Panc1 (cell line): ENCODE measurements at places on chromosomes 7 and 10. TPM values are rescaled to one million over a fixed set of nuclear protein-coding genes. Genes with fewer than 3 reads are reported as not detected.

- no peak overlapping the region for H3K4me3 ChIP-seq
- H3K36me3 ChIP-seq: no peaks in the 10 kb centered on the region
- no peaks in the 10 kb centered on the region for H3K27me3 ChIP-seq
- DNase-seq: no peak
- no peaks in the 10 kb centered on the region for H3K4me1 ChIP-seq
These were observed 177.0 kb downstream of the AUTS2 start for GRCh38 chr7:69775231-69775771.

- H3K36me3 ChIP-seq: no peaks in the 10 kb centered on the region
- DNase-seq: no peak
- no peaks in the 10 kb centered on the region for H3K4me1 ChIP-seq
- H3K4me3 ChIP-seq: no peak overlapping the region
These were observed 22.0 kb upstream of the LIPF start for GRCh38 chr10:88642209-88642608.

- no peak for DNase-seq
- no peak overlapping the region; the same call in 1 of the 2 replicates for H3K27ac ChIP-seq
- no peaks in the 10 kb centered on the region for H3K36me3 ChIP-seq
- H3K27me3 ChIP-seq: no peaks in the 10 kb centered on the region
These were observed 57.3 kb downstream of the TCF7L2 start for GRCh38 chr10:113007343-113007771.

GRCh38 chr7:46389146-46389545 lies 468.1 kb upstream of the IGFBP3 start:
- DNase-seq: no peak
- H3K4me1 ChIP-seq: no peaks in the 10 kb centered on the region
- H3K27me3 ChIP-seq: no peaks in the 10 kb centered on the region
- no peaks in the 10 kb centered on the region for H3K36me3 ChIP-seq
- no peak overlapping the region for H3K27ac ChIP-seq
- H3K4me3 ChIP-seq: no peak overlapping the region

The NUPR2 gene
- total RNA-seq: not detected

- no peaks in the 10 kb centered on the region for H3K36me3 ChIP-seq
- H3K4me1 ChIP-seq: no peaks in the 10 kb centered on the region
- DNase-seq: no peak
- no peak overlapping the region for H3K4me3 ChIP-seq
These were observed 26.3 kb downstream of the COBL start for GRCh38 chr7:51290304-51290637.

GRCh38 chr7:150994838-150995510 lies 4.2 kb downstream of the NOS3 start:
- no peak for DNase-seq
- H3K4me3 ChIP-seq: no peak overlapping the region
- H3K36me3 ChIP-seq: no peaks in the 10 kb centered on the region
- H3K27ac ChIP-seq: no peak overlapping the region
- H3K27me3 ChIP-seq: no peaks in the 10 kb centered on the region

The CCL24 gene
- not detected for total RNA-seq

DNA sequence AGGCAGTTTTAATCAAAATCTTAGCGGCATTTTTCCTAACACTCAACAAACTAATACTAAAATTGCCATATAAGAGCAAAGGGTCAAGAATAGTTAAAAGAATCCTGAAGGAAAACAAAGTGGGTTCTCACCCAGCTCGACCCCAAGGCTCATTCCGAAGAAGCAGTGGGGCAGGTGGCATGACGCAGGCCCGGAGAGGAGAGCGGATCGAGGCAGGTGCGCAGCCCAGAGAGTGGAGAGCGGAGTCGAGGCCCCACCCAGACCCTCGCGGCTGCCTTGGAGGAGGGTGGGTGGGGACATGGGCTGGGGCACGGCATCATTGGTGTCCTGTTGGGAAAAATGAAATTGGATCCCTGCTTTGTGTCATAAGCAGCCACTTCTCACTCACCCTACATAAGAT lies 109.8 kb downstream of the INPP5A start:
- no peak for DNase-seq
- no peak overlapping the region for H3K27ac ChIP-seq
- H3K27me3 ChIP-seq: no peaks in the 10 kb centered on the region
- no peaks in the 10 kb centered on the region for H3K36me3 ChIP-seq

The TACC2 gene
- total RNA-seq: 133 TPM

DNA sequence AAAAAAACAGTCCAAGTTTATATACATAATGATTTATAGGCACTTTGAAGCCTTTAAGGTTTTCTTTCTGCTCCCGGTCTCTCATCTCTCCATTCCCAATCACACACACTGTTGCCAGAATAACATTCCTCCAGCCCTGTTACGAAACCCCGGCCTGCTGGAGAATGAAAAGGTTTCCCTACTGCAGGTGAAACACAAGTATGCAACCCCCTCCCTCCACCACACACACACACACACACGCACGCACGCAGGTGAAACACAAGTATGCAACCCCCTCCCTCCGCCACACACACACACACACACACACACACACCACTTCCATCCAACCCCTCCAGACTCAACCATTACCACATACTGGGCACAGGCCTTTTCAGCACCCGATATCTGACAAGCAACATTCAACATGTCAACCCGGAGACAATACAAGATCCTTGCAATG lies 87.5 kb downstream of the PARD3 start:
- H3K4me3 ChIP-seq: no peak overlapping the region
- H3K27me3 ChIP-seq: no peaks in the 10 kb centered on the region
- DNase-seq: no peak
- no peaks in the 10 kb centered on the region for H3K36me3 ChIP-seq
- peaks cover 14% of the 10 kb centered on the region for H3K4me1 ChIP-seq

DNA sequence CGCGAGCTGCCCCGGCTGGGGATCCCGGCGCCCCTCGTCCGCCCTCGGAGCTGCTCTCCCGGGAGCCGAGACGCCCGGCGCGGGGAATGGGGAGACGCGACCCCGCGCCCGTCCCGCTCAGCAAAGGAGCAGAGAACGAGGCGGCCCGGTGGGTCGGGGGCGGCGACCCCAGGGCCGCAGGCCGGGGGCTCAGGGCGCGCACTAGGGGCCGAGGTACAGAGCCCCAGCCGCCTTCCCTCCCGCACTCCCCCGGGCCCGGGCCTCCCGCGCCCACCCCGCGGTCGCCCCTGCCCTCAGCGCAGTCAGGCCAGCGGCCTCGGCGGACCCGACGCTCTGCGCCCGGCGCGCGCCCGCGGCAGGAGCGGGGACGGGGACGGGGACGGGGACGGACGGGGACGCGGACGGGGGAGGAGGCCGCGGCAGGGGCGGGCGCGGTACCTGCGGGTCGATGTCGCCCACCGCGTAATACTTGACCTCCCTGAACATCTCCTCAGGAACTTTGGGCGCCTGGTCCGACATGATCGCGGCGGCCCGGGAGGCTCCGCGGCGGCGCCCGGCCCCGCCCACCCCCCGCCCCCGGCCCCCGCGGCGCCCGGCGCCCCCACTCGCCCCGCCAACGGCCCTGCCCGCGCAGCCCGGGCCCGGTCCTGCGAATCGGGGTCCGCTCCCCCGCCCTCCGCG lies 373 bp downstream of the PAXIP1 start:
- DNase-seq: no peak
- H3K36me3 ChIP-seq: peaks cover 2% of the 10 kb centered on the region
- H3K27ac ChIP-seq: peak overlapping the region; percentile 82; the same call in 1 of the 2 replicates
- H3K27me3 ChIP-seq: no peaks in the 10 kb centered on the region

The ACTL6B gene
- total RNA-seq: not detected

GRCh38 chr10:63561341-63561740 lies 40.1 kb downstream of the REEP3 start:
- no peaks in the 10 kb centered on the region for H3K36me3 ChIP-seq
- DNase-seq: no peak
- H3K4me1 ChIP-seq: peaks cover 31% of the 10 kb centered on the region
- H3K27me3 ChIP-seq: no peaks in the 10 kb centered on the region

DNA sequence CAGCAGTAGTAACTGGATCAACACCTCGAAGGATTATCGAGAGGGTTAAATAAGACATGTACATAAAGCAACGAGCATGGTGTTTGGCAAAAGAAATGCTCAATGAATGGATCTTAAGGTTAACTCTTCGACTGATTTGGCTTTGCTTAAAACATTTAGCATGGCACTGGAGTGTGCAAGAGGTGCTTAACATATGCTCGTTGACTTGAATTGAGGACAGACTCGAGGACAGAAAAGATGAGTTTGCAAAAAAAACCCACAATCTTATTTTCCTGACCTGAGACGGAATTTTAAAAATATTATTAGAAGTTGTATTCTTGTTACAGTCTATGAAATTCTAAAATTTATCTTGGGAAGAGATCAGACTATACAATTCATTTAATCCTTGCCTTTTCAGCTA lies 49.4 kb upstream of the ST8SIA6 start:
- H3K36me3 ChIP-seq: no peaks in the 10 kb centered on the region
- H3K4me3 ChIP-seq: no peak overlapping the region
- H3K4me1 ChIP-seq: peaks cover 4% of the 10 kb centered on the region; the same call in 1 of the 2 replicates

DNA sequence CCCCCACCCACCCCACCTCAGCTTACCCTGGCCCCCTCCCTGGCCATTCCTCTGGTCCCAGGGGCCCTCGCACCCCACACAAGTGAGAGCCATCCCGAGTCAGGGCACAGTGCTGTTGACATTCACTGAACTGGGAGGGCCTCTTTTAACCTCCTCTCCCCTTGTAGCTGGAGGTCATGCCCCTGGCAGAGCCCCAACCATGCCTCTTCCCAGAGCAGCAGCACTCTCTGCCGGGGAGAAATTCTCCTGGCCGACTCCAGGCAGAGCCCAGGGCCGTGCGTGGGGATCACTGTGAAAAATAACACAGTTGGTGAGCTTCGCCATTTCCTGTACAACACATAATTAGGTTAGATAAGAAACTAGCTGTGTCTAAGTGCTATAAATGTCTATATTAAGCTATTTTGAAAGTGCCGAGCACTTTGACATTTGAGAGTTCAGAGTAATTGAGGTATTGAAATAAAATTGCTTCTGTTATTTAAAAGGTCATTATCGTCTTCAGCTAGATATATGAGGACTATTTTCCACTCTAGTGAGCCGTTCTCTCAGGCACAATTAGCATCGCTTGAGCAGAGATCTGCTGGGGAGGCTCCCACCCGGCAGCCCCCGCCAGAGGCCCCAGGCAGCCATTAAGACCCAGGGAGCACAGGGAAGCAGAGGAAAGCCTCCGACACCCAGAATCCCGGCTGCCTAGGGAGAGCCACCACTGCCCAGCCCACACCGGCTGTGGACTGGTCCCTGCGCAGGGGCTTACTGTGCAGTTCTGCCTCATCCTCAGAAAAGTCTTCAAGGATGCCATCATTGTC lies 62.4 kb upstream of the LRRC18 start:
- no peak overlapping the region for H3K4me3 ChIP-seq
- H3K27me3 ChIP-seq: no peaks in the 10 kb centered on the region
- no peaks in the 10 kb centered on the region for H3K36me3 ChIP-seq
- no peak for DNase-seq

The TET1 gene
- 2.3 TPM for total RNA-seq

The HOXA7 gene
- not detected for total RNA-seq

GRCh38 chr10:101745074-101745696 lies 30.7 kb downstream of the FGF8 start:
- no peak overlapping the region for H3K4me3 ChIP-seq
- DNase-seq: no peak
- no peak overlapping the region for H3K27ac ChIP-seq
- H3K27me3 ChIP-seq: no peaks in the 10 kb centered on the region

The BAMBI gene
- total RNA-seq: 3.9 TPM

- no peaks in the 10 kb centered on the region for H3K36me3 ChIP-seq
- no peak overlapping the region for H3K27ac ChIP-seq
- H3K27me3 ChIP-seq: no peaks in the 10 kb centered on the region
- DNase-seq: no peak
- H3K4me3 ChIP-seq: no peak overlapping the region
These were observed 61.7 kb upstream of the RAB11FIP2 start for GRCh38 chr10:118108194-118109026.

DNA sequence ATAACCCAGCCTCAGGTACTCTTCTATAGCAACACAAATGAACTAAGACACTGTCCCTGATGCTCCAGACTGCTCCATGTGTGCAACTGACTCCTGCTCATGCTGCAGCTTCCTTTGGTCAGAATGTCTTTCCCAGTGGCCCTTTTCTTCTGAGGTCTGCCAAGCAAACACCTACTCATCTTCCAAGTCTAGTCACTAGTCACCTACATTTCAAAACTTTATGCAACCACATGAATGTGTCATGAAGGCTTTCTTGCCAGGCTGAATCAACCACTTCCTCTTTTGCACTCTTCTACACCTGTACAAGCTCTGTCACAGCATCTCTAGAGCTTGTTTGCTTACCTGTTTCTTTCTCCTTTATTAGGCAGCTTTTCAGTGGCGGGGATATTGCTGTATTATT lies 75.8 kb downstream of the LSMEM1 start:
- H3K4me1 ChIP-seq: no peaks in the 10 kb centered on the region
- no peak overlapping the region for H3K27ac ChIP-seq
- H3K36me3 ChIP-seq: no peaks in the 10 kb centered on the region
- no peak for DNase-seq

The CALN1 gene
- 0.05 TPM for total RNA-seq

The TMEM178B gene
- total RNA-seq: 0.39 TPM

DNA sequence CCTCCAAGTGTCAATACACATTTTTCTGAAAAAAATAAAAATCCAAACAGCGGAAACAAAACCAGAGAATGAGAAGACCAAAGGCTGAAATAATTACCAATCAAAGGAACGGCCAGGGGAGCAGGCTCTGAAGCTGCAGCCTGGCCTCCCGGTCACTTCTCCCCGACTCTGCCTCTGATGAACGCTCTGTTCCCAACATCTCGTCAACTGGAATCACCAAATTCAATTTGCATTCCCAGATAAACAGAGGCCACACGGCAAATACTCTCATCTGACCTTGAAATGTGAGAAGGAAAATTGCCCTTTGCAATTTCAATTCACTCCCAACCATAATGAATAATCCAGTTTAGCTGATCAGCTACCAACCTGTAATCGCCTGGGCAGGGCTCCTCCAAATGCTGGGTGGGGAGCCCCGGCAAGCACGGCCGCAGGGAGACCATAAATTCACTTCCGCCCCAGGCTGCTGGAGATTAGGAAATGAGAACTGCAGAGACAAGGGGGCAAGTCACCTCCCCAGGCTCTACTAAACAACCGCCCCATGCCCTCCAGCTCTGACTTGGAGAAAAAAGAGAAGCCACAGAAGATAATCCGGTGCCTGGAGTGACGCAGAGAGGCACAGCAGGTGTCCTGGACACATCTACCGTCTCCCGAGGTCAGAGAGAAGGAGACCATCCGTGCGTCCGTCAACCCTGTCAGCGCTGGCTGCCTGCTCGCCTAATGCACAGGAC lies 153.2 kb downstream of the MAD1L1 start:
- H3K4me3 ChIP-seq: no peak overlapping the region
- no peaks in the 10 kb centered on the region for H3K4me1 ChIP-seq
- H3K27me3 ChIP-seq: no peaks in the 10 kb centered on the region
- DNase-seq: no peak

- no peaks in the 10 kb centered on the region for H3K4me1 ChIP-seq
- no peak overlapping the region; the same call in 1 of the 2 replicates for H3K27ac ChIP-seq
- DNase-seq: no peak
- H3K4me3 ChIP-seq: no peak overlapping the region
- no peaks in the 10 kb centered on the region for H3K27me3 ChIP-seq
These were observed 139.3 kb downstream of the MBL2 start for GRCh38 chr10:52633266-52633665.

- no peak for DNase-seq
- H3K4me1 ChIP-seq: peaks cover 81% of the 10 kb centered on the region
- H3K36me3 ChIP-seq: no peaks in the 10 kb centered on the region
- no peaks in the 10 kb centered on the region for H3K27me3 ChIP-seq
These were observed 22.1 kb downstream of the ABLIM1 start for GRCh38 chr10:114635797-114636550.

The ZNF735 gene
- total RNA-seq: not detected

- no peaks in the 10 kb centered on the region for H3K27me3 ChIP-seq
- H3K4me1 ChIP-seq: no peaks in the 10 kb centered on the region
- no peak for DNase-seq
- no peak overlapping the region for H3K4me3 ChIP-seq
These were observed 42.2 kb upstream of the SRGN start for GRCh38 chr10:69045441-69046300.

GRCh38 chr7:157386979-157387800 lies 50.4 kb downstream of the DNAJB6 start:
- H3K27me3 ChIP-seq: no peaks in the 10 kb centered on the region
- no peak overlapping the region for H3K4me3 ChIP-seq
- DNase-seq: peak; percentile 75
- peaks cover 12% of the 10 kb centered on the region for H3K4me1 ChIP-seq
